ENCODE measurements at places on chromosomes 3 and 15.
A peak's percentile ranks its signal among the peaks of the same experiment; 100 is the strongest.

- DNase-seq = no peak
Measured at GRCh38 chr3:122679882-122680474, 661 bp upstream of the PARP14 start.

GRCh38 chr3:45154641-45155147 is 8.5 kb upstream of the CDCP1 start:
- DNase-seq = peak; percentile 73

DNA sequence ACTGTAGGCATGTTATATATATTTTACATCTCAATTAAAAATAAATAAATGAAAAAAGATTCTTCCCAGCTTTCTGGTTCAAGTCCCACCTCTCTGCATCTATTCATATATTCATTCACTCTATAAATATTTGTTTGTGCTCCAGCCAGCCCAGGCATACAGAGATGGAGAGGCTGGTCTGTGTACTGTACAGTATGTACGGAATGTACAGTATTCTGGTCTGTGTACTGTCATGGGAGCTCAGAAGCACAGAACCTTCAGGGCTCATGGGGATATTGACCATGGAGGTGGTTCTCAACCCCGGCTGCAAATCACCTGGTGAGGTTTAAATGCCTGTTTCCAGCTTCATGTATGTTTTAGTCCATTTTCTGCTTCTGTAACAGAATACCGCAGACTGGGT is 13.8 kb downstream of the CORO2B start:
- DNase-seq = no peak

DNA sequence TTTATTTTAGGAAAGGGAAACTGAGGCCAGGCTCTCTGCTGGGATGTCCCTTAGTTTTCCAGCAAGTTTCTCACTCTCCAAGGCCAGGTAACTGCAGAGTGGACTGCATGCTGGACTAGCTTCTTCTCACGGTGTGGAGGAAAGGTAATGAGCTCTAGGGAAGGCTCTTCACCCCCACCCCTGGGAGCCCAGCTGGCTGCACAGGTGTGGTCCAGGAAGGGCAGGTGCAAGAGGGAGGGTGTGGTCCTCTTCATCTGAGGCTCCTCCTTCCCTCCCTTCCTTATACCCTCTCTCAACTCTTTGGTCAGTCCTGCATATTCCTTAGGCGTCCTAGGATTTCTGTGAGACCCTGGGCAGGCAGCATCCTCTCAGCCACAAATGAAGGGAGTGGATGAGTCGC is 33.9 kb downstream of the RNU5B-1 start:
- no peak for DNase-seq

DNA sequence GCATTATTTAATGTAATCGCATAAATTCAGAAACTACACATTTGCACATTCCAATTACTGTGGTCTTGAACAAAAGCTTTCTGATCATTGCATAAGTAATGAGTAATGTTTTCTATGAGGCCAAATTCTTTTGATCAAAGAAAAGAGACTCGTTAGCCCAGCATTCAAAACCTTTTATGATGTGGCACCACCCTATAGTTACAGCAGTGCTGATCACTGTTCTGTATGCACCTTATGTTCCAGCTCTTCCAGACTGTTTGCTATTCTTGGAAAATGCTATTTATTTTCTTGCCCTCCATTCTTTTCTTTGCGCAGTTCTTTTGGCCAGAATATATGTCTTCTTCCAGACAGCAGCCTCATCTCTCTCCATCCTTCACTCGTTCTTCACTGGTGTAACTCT is 42.3 kb downstream of the MAP3K13 start:
- no peak for DNase-seq

- DNase-seq = no peak
Measured at GRCh38 chr15:72740219-72740618, 43.3 kb downstream of the ADPGK start.

DNA sequence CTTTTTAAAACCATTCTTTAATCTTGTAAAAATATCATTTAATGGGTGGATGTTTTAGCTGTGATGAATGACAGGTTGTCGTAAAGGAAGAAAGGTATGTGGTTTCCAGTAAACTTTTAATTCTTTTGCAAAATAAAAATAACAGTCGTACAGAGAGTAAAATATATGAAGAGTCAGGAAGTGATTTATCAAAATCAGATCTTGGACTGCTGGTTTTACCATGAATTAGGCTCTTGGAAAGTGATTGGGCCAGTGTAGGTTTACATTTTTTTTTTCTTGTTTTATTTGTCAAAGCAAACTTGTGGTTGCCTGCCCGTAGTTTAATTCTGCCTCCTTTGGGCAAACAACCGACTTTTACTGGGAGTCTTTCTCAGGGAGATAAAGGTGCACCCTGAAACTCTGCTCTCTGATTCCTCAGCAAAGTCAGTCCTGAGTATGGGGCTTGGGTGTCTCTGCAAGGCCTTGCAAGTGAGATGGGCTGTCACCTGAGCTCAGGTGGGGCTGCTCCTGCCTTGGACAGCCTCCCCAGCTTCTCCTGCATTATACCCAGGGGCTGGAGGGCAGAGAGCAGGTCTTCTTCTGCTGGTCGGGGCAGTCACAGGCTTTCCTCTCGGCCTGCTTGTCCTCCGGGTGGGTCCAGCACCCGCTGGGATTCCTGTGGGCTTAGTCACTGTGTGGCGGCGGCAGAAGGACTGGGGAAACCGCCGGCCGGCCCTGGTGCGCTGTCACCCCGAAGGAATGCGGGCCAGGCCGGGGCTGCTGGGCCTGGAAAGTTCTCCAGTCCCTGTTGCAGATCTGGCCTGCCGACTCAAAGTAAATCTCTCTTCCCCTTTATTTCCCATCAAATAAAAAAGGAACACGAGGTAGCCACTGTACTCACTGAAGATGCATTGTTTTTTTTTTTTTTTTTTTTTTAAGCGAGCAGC is 79.0 kb downstream of the IGF1R start:
- DNase-seq = peak; percentile 99

GRCh38 chr3:113968986-113969385 is 21.2 kb downstream of the ZDHHC23 start:
- DNase-seq = no peak

DNA sequence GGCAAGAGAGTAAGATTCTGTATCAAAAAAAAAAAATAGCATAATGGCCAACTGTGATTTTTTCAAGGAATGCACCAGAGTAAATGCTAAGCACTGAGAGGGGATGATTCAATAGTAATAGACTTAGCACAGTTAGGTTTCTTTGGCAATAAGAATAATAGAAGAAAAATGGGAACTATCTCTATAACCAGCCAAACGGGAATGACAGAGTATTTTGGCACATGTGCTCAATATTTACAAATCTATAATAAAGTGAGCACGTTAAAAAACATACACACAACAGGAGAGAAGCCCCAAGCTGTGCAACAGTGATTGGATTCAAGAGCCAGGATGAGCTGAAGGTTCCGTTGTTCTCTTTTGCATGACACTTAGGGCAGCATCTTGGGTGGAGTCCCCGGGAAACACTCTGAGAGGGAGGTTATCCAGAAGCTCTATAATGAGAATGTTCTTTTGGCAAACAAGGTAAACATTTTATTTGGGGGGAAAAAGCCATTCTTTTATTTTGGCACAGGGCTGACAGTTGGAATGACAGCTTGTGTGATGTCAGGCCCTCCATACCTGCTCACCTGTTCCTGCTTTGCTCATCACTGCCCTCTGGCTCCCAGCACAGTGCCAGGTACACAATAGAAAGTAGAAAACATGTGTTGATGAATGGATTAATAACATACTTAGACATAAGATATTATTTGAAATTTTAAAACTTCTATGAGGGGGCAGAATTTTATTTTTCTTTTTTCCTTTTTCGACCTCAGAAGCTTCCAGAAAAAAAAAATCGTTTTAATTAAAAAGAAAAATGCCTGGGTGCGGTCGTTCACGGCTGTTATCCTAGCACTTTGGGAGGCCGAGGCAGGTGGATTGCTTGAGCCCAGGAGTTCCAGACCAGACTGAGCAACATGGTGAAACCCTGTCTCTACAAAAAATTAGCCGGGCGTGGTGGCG is 44.0 kb upstream of the MUC4 start:
- DNase-seq = no peak

- DNase-seq = no peak
Measured at GRCh38 chr3:71129611-71130431, 453.7 kb downstream of the FOXP1 start.

- DNase-seq = peak; percentile 65
Measured at GRCh38 chr3:157542711-157543500, 39.7 kb upstream of the VEPH1 start.

GRCh38 chr15:83192742-83193141 is 14.9 kb downstream of the HDGFL3 start:
- no peak for DNase-seq

GRCh38 chr3:191105418-191105817 is 93.6 kb upstream of the OSTN start:
- DNase-seq = no peak

DNA sequence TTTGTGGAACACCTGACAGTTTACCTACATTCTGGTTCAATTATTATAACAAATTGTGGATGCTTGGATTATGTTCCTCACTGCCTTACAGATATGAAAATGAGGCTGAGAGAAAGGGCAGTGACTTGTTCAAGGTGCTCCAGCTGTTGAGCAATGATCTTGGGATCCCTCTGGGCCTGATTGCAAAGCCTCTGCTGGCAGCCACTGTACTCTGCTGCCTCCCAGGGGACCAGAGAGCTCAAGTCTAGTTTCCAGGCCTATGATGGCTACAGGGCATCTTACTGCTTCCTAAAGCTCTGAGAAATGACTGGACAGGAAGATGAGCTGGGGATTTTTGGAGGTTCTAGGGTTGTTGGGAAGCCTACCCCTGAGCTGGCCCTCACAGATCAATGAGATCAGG is 2.3 kb upstream of the SHC4 start:
- DNase-seq = peak; percentile 46

GRCh38 chr3:46277476-46277875 is 35.2 kb downstream of the CCR3 start:
- DNase-seq = no peak

DNA sequence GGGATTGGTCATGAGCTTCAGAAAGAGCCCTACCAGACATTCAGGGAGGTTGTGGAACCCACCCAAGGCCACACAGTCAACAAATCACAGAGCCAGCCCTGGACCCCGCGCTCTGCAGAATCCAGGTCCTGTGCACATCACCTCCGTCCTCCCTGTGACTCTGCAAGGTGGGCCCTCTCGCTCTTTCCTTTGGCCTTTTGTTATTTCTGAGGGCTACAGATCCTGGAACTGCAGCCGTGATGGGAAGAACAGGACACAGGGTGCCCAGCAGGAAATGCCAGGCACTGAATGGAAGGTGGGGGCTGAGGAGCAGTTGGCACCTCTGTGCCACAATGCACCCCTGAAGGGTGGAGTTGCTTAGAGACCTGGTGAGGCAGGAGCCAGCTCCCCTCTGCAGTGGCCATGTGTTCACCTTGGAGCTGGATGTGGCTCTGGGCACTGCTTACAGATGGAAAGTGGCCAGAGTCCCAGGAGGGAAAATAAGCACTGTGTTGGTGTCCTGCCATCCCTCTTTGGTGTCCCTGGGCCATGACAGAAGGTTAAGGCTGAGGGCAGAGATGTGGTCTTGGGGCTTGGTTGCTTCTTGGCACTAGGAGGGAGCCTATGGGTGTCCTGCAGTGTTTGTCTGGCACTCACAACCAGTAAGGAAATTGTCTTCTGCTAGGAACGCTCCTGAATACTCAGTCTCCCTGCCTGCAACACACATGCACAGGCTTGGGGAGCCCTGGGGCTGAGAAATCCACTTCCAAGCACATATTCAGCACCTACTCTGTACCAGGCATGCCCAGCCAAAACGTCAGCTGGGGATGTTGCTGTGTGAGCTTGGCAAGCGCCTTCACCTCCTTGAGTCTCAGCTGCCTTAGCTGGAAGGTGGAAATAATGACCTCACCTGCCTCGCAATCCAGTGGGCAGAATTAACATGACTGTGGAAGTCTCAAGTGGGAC is 98.0 kb upstream of the SLC6A6 start:
- peak; percentile 54 for DNase-seq

DNA sequence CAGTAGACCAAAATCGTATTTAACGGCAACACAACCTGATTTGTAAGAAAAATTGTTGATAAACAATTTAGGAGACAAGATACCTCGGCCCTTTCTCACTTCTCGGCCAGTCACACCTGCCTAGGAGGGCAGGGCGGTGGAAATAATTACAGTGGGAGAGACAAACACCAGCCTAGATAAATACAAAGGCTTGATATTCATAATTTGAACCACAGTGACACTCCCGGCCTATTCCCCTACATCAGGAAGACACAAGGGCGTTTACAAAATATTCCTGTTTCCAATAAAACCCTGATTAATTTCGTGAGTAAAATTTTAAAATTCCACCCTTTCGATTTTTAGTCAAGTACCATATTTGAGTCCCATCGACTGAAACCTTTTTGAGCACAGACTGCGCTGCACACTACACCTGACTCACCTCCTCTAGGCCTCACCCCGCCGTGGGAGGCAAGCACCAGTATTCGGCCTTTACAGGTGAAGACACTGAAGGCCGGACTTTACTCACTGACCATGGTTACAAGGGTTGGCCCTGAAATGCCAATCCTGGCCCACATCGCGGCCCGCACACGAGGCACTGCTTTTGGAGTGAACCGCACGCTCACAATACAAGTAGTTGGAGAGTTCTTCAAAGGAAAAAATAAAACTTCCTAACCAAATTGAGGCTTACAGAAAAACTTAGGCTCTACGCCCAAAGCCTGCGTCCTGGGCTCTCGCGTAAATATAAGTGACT is 794 bp downstream of the ARPP19 start:
- DNase-seq = peak; percentile 35

DNA sequence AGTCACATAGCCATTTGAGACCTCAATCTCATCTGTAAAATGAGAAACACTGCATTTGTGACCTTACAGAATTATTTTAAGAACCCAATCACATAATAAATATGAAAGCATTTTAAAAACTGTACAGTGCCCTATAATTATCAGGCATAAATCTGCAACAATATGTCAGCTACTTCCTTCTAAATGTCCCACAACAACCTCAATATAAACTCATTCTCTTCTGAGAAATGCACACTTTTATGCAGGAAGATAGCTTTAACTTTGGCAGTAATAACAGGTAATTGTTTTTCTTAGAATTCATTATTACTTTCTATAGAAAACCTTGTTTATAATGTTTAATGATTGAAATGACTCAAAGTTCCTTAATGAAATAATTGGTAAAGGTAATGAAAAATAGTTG is 400.7 kb upstream of the AGTR1 start:
- no peak for DNase-seq

GRCh38 chr3:136979204-136979603 is 21.4 kb downstream of the IL20RB start:
- no peak for DNase-seq

DNA sequence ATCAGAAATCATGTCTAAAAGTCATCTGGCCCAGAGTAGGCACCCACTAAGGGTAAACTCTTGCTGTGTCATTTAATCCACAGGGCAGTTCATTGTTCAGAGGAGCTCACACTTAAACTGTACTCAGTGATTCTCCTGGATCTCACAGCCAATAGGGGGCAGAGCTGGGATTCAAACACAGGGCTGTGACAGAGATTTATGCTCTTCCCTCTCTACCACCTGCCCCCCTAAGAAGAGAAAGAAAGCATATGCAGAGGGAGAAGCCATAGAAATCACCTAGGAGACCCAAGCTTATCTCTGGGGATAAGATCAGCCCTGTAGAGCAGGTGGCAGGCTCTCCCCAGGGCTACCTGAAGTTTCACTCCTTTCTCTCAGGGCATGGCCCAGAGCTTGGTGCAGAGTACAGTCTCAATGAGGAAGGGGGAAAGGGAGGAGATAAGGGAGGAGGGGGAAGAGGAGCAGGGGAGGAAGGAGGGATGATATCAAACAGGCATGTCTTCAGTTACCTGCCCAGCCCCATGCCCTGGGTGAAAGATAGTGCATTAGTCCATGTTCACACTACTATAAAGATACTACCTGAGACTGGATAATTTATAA is 51.8 kb upstream of the ADPGK start:
- no peak for DNase-seq

- DNase-seq = no peak
Measured at GRCh38 chr15:41773332-41773728, 954 bp upstream of the MAPKBP1 start.

GRCh38 chr3:122390665-122391064 is 6.7 kb downstream of the FAM162A start:
- DNase-seq = no peak

Data from MG63 (cell line).